ENCODE measurements at places on chromosomes 3 and 15.

- no peak for DNase-seq
Observed at GRCh38 chr3:137165117-137165806, 207.5 kb downstream of the IL20RB start.

DNA sequence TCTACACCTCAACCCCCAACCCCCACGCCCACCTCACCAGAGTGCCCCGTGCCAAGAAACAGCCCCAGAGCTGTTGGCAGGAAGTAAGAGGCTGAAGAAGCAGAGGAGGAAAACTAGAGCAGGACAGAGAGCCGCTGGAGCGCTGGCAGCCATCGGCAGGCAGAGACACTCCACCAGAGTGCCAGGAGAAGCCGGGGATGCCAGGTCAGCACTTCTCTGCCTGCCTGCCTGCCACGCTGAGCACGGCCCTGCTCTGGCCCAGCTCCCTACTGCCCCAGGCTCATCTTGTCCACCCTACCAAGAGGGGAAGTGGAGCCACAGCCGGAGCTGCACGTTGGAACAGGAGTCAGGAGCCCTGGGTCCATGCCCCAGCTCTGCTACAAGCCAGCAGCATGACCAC, 29.7 kb downstream of the CACNA2D2 start:
- peak; percentile 28 for DNase-seq

- DNase-seq = no peak
Observed at GRCh38 chr3:64824394-64824909, 136.7 kb upstream of the ADAMTS9 start.

DNA sequence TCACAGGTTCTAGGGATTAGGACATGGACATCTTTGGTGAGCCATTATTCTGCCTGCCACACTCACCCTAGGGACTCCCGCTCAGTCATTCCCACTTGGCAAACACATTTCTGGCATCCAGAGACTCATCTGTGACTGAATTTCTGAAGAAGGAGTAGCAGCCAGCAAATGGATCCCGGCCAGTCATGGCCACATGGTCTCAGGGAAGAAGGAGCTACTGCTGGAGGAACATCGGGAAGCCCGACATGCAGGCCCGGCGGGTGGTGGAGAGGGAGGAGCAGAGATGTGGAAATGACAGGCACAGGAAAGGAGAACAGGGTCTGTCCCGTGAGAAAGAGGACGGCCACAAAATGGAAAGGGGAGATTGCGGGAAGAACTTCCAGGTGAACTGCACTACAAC, 65.4 kb downstream of the SEMA5B start:
- peak; percentile 96 for DNase-seq

DNA sequence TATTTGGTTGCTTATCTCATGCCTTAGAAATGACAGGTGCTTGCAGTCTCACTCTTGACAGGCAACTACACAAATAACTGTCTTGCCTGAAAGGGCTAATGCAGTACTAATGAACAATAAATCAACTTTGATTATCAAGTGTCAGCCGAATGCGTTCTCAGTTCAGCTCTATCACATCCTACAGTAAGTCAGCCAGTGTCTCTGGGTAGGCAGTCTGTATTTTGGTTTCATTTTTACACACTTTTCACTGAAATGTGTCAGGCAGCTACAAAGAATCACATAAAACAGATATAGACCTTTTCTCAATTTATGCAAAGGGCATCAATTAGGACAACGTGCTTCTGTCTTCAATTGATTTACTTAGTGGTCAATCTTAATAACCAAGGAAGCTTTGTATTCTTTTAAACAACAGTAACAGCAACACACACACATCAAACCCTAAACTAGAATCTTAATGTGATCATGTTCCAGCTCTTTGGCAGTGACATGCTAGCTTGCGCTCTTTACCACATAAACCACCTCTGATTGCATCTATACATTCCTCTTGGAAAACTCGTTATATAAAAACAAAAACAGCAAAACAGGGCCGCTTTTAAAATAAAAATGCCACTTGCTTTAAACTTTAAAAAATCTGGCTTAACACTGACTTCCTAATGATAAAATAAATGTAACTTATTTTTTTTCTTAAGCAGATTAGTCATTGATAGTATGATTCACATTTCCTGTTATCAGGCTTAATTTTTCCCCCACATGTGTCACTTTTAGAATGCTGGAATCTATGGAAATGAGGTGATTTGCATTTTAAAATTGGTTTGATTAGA, 520.4 kb downstream of the FOXP1 start:
- DNase-seq = no peak

GRCh38 chr3:188433521-188434150, 279.7 kb downstream of the LPP start:
- no peak for DNase-seq

GRCh38 chr3:52528586-52529375, 4.9 kb downstream of the NT5DC2 start:
- DNase-seq = peak; percentile 3

DNA sequence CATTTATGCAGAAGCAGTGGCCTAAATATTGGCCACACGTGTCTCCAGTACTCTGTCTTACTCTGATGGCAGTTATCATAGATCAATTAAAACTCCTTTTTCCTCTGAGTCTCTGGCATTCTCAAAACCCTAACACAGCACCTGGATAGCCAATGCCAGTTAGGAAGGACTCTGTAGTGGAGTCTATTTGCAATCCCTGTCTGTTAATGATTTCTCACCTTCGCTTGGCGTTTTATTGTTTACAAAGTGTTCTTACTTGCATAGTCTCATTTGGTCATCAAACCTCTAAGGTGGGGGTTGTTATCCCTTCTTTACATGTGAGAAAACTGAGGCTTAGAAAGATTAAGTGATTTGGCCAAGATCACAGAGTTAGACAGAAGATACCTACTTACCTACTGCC, 258.8 kb downstream of the IL5RA start:
- no peak for DNase-seq

DNA sequence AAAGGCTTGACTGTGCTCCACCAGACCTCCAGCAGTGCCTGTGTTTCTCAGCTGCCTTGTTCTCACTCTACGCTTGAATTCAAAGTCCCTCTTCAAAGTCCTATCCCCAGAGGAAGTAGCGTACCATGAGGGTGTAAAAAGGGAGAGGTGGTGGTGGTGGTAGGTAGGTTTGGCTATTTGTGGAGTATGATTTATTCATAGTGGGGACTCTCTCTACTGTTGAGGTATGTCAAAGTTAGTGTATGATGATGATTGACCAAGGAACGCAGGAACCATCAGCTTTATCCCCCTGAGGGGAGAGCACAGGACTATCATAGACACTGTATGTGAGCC, 137.9 kb downstream of the GHSR start:
- no peak for DNase-seq

DNA sequence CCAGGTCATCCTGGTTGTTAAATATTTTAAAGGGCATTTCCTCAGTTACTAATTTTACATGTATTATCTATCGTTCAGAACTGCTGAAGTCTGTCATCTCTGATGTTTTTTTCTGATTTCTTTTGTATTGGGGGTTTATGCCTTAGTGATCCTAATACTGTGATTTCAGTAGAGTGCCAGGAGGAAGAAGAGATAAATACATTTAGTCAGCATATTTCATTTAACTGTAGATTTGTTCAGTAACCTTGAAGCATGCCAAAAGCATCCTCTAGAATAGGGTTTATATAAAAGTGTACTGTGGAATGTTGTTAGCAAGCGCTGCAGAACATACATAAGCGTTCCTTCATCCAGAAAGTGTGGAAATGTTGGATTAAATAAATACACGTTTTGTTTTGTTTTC, 342.3 kb upstream of the DPPA4 start:
- no peak for DNase-seq

GRCh38 chr15:40409366-40409765, 3.8 kb downstream of the IVD start:
- DNase-seq = no peak

DNA sequence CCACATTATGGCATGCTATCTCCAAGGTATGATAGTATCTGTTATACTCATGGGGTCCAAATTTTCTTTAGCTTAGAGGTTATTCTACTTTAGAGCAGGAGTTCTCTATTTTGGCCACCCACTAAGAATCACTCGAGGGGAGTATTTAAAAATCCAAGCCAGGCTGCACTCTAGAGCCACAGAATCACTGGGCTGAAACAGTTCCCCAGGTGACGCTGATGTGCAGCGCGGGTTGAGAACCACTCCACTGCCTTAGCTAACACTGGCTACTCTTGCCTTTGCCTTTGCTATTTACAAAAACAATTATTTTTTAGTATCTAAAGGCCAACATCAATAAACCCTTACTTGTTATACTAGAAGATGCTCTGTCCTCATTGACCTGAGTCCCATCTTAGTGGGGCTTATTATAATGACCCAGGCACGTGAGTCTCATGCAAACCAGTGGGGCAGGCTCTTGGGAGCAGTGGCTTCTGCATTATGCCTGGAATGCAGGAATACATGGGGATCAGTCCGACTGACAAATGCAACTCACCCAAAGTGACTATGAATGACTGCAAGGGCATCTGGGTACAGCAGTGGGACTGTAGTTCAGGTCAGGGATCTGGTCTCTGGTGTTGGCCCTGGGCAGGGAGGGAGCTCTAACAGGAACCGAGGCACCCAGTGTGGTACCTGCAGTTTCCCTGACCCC, 21.7 kb upstream of the CGNL1 start:
- no peak for DNase-seq

DNA sequence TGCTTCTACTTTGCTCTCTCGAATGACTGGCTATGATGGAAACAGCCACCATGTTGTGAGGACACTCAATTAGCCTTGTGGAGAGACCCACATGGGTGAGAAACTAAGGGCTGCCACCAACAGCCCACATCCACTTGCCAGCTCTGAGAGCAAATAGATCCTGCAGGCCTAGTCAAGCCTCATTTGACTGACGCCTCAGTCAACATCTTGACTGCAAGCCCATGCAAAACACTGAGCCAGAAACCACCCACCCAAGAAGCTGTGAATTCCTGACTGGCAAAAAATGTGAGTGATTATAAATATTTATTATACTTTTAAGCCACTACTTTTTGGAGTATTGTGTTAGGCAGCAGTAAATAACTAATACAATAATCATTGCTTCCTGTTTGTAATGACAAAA, 58.4 kb downstream of the NOX5 start:
- no peak for DNase-seq

GRCh38 chr3:129715854-129716253, 109.4 kb upstream of the PLXND1 start:
- no peak for DNase-seq

DNA sequence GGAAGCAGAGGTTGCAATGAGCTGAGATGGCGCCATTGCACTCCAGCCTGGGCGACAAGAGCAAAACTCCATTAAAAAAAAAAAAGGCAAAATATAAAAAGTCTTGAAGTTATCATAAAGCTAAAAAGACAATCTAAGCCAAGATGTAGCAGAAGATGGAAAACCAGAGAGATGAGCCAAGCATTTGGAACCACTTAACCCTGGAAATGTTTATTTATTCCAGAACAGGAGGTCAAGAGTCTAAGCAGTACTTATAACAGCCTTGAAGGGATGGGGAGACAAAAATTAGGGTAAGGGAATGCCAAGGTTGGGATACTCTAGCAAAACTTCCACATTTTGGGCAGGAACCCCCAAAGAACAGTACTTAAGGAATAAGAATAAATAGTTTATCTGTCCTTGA, 30.1 kb downstream of the FAIM start:
- no peak for DNase-seq

GRCh38 chr15:70271422-70272088, 173.8 kb upstream of the TLE3 start:
- DNase-seq = no peak

DNA sequence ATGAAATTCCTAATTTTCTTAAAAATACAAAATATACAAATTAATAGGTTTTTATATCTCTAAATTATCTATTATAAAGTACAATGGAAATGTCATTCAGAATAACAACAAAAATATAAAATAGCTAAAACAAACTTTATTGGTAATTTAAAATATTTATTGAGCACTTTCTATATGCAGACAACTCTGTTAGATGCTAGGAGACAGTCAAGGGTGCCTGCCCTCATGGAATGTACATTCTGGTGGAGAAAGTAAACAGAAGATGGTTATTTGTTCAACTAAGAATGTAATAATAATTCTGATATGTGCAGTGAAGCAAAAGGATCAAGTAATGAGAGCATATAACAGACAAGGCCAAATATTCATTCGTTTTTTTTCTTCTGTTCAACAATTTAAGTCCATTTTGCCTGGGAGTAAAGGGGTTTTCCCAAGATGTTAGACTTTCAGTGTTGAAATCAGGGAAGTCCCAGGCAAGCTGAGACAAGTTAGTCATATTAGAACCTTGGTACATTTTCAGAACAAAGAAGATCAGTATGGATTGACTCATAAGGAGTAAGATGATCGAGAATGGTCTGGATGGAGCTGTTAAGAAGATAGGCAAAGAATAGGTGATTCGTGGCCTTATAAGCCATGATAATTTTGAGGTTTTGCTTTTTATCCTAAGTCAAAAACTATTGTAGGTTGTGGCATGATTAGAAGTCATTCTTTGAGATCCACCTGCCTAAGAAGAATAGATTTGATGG, 150.2 kb upstream of the MLF1 start:
- DNase-seq = no peak

GRCh38 chr3:129019266-129019665, 18.2 kb downstream of the EFCC1 start:
- DNase-seq = no peak

DNA sequence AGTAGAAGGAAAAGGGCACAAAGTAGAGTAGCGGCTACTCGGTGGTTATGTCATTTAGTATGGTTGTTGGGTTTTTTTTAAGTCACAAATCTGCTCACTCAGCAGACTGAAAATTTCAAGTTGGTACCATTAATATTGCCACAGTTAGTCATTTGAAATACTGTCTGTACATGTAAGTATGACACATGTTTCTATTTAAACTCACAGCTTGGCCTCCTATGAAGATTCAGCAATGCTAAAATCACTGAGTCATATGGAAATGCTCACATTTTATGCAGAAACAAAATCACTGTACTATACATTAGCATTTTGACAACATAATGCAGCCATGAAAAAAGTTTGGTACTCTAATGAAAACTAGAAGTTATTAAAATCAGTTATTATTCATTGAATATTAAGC, 571.9 kb downstream of the TAFA4 start:
- DNase-seq = no peak

DNA sequence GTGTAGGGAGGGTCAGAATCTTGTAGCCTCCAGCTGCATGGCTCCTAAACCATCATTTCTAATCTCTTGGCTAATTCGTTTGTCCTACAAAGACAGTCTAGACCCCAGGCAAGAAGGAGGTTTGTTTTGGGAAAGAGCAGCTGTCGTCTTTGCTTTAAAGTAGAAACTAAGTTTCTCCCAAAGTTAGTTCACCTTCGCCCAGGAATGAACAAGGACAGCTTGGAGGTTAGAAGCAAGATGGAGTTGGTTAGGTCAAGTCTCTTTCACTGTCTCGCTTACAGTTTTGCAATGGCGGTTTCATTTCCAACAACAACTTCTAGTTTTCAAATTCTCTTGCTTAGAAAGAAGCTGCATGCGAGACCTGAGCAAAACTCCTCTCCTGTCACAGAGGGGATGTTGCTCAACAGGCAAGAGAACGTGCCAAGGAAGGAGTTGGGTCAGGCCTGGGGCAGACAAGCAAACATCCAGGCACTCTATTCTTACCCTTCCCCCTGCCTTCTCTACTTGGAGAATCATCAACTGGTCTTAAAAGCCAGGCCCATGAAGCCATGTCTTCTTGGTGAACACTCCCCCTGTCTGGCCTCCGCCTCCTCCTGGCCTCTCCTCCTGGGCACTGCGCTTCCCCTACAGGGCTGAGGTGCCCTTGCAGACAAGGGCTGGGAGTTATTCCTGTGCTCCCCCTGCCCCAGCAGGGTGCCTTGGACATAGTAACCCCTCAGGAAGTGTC, 57.6 kb downstream of the TMEM44 start:
- DNase-seq = no peak

- no peak for DNase-seq
Observed at GRCh38 chr3:114234745-114235144, 2.6 kb downstream of the ZNF80 start.
